Activated naive CD4-positive, alpha-beta T cell (primary cell): ENCODE measurements at places on chromosomes 3 and 15.

DNA sequence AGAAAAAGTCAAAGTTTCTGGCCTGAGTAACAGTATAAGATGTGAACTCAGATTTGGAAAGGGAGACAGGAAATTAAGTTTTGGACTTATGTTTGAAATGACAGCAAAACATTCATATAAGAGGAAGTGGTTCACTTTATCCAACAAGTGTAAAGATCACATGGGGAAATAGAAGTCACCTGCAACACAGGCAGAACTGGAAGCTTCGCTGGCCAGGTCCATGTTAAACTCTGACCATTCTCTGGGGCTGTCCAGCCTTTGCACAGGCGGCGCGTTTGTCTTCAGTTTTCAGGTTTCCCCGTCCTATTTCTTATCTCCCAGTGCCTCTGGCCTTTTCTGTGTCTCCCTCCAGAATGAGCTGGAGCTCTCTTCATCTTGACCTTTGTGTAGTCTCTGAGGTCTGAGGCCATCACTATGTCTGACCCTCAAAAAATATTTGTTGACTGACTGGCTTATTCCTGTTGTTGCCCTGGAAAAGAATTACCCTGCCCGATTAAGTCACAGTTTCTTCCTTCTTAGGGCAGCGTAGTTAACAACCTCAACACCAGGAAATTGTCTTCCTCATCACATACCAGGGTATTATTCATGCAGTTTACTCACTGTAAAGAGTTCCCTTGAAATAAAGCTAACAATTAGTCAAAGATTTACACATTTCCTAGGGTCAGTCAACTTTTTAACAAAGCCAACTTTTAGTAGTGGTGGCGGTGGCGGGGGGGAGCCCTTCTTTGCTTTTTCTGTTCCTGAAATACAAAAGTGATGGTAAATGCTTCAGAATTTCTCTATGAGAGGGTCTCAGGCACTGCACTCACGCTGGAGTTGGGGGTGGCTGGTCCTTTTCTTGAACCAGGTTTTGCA is 959 bp upstream of the RASA2 start:
- no peak for DNase-seq

DNA sequence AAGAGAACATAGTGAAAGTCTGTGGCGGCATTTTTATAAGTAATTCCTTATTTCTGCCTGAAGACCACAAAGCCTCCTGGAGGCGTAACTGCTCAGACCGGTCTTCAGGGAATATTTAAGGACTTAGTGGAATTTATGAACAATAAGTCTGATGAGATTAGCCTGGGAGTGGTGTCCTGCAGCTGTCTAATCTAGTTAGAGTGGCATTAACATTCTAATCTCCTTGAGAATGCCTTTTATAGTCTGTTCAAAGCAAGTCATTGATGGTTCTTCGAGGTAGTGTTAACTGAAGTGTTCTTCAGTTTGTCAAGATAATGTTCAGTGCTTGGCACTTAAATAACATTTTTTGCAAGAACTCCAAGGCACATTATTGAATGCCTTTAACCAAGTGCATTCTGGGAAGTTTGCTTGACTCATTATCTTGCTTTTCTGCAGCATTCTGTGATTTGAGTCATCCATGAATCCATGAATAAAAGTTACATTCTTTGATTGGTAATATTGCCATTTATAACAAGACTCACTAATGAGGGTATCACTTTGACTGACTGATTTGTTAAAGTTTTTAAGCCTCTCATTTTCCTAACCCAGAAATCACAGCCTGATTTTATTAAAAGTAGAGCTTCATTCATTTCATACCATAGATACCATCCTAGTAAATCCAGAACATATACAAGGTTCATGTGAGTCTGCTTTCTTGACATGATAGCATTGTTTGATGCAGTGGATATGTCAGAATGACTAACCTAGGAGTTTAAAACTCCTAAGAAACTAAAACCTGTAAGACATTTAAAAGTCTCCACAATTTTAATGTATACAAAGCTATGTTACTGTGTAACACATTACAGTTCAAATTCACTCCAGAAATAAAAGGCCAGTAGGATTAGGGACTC is 12.5 kb downstream of the RBM5 start:
- DNase-seq: no peak

GRCh38 chr3:175121225-175121624 is 262.1 kb downstream of the NAALADL2 start:
- no peak for DNase-seq

- no peak for DNase-seq
Measured at GRCh38 chr3:87437765-87438164, 161.4 kb upstream of the POU1F1 start.

DNA sequence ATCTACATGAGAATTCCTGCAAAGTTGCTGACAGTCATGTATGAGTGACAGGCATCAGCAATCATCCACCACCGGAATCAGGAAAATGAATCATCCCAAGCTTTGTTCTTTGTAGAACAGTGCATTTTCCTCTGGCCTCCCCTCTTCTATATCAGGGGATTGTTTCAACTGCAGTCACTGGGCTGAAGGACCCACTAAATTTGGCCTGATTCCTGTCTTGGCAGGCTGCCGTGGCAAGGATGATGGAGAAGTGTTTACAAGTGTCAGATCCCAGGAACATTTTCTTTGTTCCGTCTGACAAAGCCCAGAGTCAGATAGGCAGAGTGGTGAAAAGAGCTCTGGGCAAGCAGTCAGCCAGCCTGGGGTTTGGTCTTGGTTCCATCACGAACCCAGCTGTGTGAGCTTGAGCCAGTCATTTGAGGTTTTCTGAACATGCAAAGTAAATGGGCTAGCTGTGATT is 175.1 kb upstream of the TSC22D2 start:
- no peak for DNase-seq

DNA sequence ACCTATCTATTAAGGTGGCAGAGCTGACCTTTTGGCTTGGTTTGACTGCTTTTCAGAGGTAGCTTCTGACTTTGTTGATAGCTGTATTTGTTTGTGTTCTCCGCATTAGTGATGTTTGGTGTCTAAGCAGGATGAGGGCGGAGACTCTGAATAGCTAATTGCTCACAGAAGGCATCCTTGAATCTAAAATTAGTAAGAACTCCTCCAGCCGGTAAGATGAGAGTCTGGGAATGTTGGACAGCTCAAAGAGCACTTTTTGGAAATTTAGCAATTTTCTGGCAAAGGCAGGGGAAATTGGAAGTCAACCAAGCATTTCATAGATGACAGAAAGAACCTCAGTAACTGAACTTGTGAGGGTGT is 174.1 kb downstream of the KLHL25 start:
- no peak for DNase-seq

GRCh38 chr3:154050766-154051165 is 70.4 kb upstream of the ARHGEF26 start:
- DNase-seq: no peak

GRCh38 chr15:99137877-99138276 is 33.0 kb downstream of the SYNM start:
- no peak for DNase-seq

GRCh38 chr15:60626051-60626450 is 147.1 kb upstream of the ICE2 start:
- no peak for DNase-seq

GRCh38 chr3:79039192-79039591 is 728.6 kb downstream of the ROBO1 start:
- no peak for DNase-seq

DNA sequence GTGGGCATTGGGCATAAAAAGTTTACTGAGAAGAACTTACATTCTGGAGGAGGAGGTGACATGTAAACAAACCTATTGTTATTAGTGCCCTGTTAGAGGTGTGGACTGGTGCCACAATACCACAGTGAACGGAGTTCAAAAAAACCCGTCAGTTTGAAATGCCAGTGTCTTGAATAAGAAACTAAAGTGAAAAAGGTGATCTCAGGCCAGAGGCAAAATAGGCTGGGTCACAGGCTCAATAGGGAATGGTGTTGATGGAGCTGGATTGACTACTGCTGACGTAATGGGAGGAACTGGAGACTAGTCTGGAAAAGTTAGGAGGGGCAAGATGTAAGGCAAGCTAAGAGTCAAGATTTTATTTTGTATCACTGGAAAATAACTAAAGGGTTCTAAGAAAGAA is 1.6 kb upstream of the DCBLD2 start:
- no peak for DNase-seq

- DNase-seq: no peak
Measured at GRCh38 chr3:133756716-133757694, 10.8 kb downstream of the TF start.

DNA sequence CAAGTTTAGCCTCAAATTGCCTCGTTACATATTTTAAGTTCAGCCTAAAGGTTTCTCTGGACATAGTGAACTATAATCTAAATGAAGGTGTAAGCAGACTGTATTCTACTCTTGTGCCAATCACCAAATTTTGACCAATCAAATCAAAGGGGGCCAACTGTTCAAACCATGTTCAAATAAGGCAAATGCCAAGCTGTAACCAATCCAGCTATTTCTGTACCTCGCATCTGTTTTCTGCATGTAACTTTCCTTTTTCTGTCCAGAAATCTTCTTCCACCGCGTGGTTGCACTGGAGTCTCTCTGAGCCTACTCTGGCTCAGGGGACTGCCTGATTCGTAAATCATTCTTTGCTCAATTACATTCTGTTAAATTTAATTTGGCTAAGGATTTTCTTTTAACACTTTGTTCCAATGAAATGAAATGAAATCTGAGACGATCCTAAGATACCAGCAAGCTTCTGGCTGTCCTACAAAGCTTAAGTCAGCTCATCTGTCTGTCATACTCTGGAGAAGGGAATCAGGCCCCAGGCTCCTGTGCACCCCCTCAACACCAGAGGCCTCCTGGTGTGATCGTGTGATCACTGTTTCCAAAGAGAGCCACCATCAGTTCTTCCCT is 53.2 kb upstream of the ZNF148 start:
- DNase-seq: no peak

DNA sequence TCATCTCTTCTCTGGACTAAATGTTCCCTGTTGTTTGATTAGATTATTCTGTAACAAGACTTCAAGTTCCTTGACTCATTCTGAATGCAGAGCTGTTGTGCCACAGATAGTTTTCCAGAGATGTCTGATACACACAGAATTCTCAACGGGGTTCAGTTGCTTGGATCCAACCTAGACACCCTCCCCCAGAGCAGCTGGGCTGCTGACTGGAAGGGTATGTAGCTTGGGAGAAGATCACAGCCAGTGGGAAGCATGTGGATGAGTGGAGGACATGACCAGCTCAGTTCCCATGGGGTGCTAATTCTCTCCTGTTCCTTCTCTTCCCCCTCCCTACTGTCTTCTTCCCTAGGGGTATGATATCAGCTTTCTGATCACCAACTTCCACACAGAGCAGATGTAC is 6.6 kb upstream of the TTLL3 start:
- no peak for DNase-seq

GRCh38 chr3:105327662-105328337 is 38.9 kb upstream of the ALCAM start:
- DNase-seq: no peak

DNA sequence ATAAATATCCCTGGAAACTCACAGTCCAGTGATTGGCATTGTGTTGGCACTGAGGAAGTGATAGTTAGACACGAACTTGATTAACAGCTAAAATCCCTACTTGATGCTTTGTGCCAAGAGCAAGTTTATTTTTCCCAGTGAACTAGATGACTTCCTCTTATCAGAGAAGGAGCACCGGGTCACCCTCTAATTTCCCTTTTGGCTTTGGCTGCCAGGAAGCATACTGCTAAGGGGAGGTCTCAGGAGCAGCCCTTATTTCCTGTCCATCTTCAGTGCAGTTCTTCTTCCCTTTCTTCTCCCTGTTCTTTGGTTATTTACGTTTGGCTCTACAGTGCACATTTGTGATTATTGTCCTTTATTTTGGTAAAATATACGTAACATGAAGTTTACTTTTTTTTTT is 13.0 kb downstream of the FBLN2 start:
- DNase-seq: no peak

GRCh38 chr15:82168757-82169156 is 93.8 kb downstream of the EFL1 start:
- no peak for DNase-seq
